ACHN (cell line): ENCODE measurements at places on chromosomes 16 and 17.

DNA sequence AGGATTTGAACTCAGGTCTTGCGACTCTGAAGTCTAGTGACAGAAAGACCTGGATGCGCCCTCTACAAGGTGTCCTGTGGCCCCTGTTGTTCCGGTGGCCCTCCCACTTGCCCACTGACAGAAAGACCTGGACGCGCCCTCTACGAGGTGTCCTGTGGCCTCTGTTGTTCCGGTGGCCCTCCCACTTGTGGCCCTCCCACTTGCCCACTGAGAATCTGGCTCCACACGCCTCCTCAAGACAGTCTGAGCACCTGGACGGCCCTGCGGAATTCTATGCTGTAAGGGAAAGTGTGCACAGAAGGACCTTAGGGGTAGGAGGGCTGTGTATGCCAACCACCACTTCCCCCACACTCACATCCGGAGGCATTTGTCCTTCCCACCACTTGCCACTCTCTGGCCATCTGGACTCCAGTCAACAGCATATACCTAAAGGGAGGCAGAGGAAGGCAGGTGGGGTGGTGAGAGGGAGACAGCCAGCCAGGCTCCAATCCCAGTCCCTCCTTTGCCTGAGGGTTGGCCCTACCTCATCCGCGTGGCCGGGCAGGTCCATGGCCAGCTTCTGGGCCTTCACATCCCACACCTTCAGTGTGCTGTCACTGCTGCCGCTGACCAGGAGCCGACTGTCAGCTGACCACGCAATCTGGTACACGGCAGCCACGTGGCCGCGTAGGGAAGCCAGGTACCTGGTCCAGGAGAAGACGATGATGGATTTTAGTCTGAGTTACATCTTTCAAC, 9.1 kb downstream of the NLE1 start:
- no peak for DNase-seq

DNA sequence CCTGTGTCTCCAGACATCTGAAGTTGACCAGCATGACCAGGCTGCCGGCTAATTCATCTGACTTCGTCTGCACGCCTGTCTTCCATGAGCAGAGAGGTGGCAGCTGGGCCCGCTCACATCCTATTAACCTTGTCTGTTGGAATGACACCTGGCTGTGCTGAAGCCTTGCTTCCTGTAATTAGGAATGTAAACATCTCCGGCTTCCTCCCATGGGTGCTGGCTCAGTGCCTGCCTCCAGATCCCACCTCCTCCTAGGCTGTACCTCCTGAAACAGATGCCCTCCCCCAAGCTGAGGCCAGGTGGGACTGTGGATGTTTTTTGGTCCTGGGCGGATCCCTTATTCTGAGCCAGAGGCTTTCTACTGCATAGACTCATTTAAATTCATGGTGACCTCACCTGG, 296.3 kb downstream of the HS3ST4 start:
- DNase-seq = no peak

GRCh38 chr16:65657556-65657955, 535.7 kb upstream of the CDH11 start:
- DNase-seq = no peak

DNA sequence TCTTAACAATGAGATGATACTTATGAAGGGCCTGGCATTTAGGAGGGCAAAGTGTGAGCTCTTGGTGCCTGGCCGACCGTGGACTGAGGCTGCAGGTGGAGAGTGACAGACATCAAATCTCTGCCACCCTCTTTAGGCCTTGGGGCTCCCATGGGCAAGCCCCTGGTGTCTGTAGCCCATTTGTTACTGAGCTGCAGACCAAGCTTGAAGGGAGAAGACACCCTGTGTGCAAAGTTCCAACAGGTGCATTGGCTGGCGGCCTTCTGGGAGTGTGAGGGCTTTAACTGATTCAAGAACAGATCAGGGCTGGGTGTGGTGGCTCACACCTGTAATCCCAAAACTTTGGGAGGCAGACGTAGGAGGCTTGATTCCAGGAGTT, 789 bp upstream of the CTRL start:
- DNase-seq = no peak

GRCh38 chr16:86598607-86599565, 20.5 kb downstream of the FOXL1 start:
- no peak for DNase-seq

DNA sequence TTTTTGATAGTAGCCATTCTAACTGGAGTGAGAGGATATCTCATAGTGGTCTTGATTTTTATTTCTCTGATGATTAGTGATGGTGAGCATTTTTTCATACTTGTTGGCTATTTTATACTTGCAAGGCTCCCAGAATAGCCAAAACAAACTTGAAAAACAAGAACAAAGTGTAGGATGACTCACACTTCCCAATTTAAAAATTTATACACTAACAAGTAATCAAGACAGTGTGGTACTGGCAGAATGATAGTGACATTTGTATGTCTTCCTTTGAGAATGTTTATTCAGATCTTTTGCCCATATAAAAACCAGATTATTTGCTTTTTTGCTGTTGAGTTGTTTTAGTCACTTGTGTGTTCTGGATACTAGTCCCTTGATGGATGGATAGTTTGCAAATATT, 17.8 kb downstream of the SPECC1 start:
- DNase-seq = no peak
